ENCODE measurements at places on chromosomes 5 and 9. TPM values are rescaled to one million over a fixed set of nuclear protein-coding genes. Genes with fewer than 3 reads are reported as not detected.

DNA sequence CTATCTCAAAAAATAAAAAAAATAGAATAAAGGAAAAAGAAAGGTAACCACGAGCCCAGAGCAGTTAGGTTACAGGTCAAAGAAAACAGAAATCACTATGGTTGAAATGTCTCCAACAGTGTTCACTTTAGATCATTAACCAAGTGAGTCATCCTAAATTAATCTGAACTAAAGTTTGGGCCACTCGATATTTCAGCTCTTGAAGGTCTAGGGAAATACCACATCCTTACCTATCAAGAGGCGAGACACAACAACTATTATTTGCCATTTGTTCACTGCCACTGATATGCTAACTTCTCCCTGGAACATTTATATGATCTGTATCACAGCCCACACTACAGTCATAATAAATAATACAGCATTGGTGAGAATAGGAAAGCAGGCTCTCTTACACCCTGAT is 111.3 kb upstream of the NR5A1 start:
- DNase-seq, result no peak

GRCh38 chr5:129271308-129271707 is 176.8 kb downstream of the ISOC1 start:
- DNase-seq, result no peak

DNA sequence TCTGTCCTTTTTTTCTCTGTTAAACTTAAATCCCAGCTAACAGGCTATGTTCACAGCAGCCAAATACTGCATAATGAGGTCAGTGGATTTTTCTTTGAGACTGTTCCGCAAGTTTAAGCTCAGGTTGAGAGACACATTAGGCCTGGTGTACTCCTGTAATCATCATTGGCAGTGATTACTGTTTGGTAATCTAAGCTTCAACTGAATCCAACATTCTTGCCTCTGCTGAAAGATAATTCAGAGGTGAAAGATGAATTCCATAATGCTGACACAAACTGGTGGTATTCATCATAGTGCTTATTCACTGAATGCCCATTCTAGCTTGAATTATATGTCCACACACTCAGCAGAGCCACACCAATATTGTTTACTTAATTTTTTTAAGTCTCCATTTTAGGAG is 108.5 kb downstream of the NFIB start:
- DNase-seq, result peak; percentile 82

DNA sequence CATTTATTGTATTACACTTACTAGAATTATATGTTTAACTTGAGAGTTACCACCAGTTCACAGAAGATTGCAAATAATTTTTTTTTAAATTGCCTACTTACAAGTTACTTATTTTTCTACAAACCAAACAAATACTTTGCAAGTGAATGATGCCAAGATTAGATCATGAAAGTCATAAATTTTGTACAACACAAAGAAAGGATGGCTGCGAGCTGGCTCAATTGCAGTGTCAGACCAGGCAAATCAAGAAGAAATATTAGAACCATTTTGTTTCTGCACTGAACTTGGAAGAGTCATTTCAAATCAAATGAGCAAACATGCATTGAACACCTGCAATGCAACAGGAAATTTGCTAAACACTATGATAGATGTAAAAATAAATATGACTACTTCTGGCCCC is 97.3 kb downstream of the PLCXD3 start:
- DNase-seq, result no peak

- DNase-seq, result no peak
These were observed 107.3 kb downstream of the ADAMTS2 start for GRCh38 chr5:179237770-179238627.

DNA sequence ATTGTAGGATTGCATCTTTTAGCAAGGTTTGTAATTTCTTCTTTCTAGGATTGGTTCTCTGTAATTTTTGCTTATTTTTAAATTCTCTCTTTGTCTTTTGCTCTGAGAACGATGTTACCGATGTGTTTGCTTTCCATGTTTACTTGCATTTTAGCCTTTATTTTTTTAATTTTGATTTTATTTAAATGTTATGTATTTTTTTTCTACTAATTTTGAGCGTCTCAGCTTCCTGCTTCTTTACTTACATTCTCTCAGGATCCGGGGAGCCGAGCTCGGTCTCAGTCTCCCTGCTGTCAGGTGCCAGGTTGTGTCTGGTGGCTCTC is 20.9 kb downstream of the ANXA2R start:
- DNase-seq, result no peak

DNA sequence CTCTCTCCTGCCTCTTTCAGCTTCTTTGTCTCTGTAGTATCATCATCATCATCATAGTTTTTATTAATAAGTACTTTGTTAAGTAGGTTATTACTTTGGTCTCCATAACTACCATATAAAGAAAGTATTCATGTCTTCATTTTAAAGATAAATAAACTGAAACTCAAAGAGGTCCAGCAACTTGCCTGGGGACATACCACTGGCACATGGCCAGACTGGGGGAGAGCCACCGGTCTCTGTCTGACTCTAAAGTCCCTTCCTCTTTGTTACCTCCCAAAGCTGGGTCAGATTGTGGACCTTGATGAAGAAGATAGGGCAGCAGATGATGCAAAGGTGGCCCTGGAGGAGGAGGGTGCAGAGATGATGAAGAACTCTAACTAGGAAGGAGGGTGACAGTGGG is 8.5 kb downstream of the CDX1 start:
- no peak for DNase-seq

GRCh38 chr5:17396247-17396646 is 101.8 kb upstream of the TAF11L2 start:
- DNase-seq, result peak; percentile 39

DNA sequence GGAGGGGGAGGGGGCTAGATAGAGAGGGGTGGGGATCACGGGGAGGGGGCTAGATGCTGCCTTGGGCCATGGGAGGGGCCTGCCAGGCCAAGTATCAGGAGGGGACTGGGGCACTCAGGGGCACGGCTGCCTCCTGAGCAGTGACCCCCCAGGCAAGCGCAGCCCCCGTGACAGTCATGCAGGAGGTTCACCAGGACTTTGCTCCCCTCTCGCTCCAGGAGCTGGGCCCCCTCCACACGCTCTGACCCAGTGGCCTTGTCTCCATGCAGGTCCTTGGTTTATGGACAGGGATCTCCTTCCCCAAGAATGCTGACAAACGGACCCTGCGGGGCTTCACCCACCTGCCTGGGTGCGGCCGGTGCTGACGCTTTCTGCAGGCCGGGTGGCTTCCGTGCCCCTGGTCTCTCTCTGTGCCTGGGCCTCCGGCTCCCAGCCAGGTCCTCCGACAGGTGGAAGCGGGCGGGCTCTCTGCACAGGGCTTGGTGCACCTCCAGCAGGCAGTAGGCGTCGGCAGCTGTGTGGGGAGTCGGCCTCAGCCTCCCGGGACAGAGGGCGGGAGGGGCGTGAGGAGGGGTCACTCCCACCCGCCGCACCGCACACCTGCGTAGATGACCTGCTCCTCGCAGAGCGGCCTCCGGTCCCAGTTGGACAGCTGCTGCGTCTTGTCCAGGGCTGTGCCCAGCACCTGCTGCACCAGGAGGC is 46.8 kb upstream of the NRARP start:
- DNase-seq, result no peak

The CAMK2A gene
- 0.18 TPM for total RNA-seq

The TTLL11 gene
- total RNA-seq, result 2.0 TPM

The CEL gene
- under 0.01 TPM for total RNA-seq

The MEIKIN gene
- total RNA-seq, result not detected

The SPAAR gene
- 0.18 TPM for total RNA-seq
